ENCODE measurements at places on chromosomes 2 and 18. TPM values are rescaled to one million over a fixed set of nuclear protein-coding genes. Genes with fewer than 3 reads are reported as not detected.

Gene FEV
- not detected for total RNA-seq

Gene C1GALT1C1L
- total RNA-seq: not detected

Gene GALNT14
- total RNA-seq: not detected

Gene HOXD12
- total RNA-seq: not detected

Gene SLC8A1
- total RNA-seq: under 0.01 TPM

Gene ALLC
- not detected for total RNA-seq

Gene CCDC74B
- 0.79 TPM for total RNA-seq

Gene KCNE4
- total RNA-seq: under 0.01 TPM

Gene TGFA
- 7.8 TPM for total RNA-seq

Gene CAVIN2
- total RNA-seq: 252 TPM

Gene FOXI3
- total RNA-seq: not detected

GRCh38 chr18:77267969-77268368 lies 18.3 kb downstream of the GALR1 start:
- DNase-seq: no peak

DNA sequence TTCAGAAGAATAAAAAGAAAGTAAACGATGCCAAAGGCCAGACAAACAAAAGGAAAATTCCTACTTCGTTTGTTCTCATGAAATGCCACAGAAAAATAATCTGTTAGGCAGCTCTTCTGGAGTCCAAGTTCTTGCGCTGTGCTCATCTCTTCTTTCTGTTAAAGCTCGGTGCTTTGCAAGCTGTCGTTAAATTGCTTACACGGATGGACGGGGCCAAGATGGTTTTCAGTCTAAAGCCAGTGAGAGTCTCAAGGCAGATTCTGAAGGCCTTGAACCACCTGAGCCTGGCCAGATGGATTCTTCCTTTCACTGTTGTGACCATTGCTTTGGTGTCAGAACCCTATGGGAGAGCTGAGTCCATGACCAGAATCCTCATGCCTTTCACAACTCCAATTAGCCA lies 97.6 kb upstream of the RMDN2 start:
- DNase-seq: no peak

DNA sequence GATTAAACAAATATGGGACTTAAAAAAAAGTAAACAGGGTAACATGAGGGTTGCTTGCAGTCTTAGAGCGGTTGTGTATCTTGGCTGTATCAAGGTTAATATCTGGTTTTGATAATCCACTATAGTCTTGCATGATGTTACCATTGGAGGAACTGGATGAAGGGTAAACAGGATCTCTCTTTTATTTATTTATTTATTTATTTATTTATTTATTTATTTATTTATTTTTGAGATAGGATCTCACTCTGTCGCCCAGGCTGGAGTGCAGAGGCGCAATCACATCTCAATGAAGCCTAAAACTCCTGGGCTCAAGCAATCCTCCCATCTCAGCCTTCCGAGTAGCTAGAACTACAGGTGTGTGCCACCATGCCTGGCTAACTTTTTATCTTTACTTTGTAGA lies 42.9 kb upstream of the FAM124B start:
- DNase-seq: no peak

- peak; percentile 59 for DNase-seq
Measured at GRCh38 chr2:144834998-144835633, 315.2 kb upstream of the ZEB2 start.

DNA sequence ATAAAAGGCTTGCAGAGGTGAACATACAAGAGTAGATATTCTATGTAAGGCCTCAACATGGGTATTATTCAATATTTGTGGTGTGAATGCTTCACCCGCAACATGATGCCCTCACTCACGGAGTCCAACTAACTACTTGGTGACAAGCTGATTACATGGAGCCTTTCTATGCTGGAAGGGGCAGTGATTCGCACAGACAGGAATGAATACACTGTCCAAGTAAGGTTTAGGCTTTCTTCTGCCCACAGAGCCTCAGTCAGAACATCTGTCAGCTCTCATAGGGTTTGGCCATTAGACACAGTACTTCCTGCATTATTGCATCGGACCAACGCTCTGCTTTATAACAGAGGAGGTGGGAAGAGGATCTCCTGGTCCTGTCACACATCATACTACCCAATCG lies 80.3 kb upstream of the SLC35G4 start:
- DNase-seq: no peak

- DNase-seq: no peak
Measured at GRCh38 chr2:184908966-184909365, 310.6 kb downstream of the ZNF804A start.

DNA sequence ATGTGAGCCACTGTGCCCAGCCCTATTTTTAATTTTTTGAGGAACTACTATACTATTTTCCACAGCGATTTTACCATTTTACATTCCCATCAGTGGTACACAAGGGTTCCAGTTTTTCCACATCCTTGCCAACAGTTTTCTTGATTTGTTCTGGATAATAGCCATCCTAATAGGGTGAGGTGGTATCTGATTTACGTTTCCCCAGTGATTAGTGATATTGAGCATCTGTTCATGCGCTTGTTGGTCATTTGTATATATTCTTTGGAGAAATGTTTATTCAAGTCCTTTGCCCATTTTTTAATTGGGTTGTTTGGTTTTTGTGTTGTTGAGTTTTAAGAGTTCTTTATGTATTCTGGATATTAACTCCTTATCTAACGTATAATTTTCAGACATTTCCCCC lies 20.8 kb downstream of the TTC39C start:
- DNase-seq: no peak

DNA sequence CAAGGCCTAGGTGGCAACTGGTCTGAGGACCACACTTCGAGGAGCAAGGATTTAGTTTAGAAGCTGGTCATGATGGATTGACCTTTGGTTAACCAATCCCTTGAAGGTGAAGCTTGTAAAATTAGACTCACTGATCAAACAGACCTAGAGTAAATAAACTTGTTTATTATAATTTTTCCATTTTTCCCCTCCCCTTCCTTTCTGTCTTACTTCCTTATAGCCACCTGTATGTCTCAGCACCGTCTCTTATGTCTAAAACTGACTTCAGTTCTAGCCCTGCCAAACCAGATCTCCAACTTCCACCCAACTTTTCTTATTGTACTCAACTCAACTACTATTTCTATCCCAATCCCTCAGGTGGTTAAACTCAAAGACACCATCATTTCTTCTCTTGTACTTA lies 92.8 kb upstream of the THOC1 start:
- DNase-seq: no peak

DNA sequence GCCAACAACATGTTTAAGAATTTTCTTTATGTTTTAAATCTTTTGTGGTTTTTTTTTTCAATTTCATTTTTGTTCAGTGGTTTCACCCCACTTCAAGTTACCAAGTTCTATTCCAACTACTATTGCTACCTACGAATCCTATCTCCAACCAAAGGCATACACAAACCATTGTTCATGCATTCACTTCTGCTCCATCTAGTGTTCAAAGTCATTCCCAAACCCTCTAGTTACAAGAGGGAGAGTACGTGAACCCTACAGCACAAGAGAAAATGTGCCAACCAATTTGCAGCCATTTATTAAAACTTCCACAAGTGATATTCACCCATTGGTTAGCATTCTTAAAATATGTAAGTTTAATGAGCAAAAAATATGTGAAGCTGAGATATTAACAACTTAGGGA lies 295.1 kb upstream of the KYNU start:
- DNase-seq: no peak

GRCh38 chr2:210971431-210971830 lies 415.0 kb downstream of the CPS1 start:
- DNase-seq: no peak

- DNase-seq: peak; percentile 67
Measured at GRCh38 chr2:25251422-25252273, 83.3 kb upstream of the POMC start.

DNA sequence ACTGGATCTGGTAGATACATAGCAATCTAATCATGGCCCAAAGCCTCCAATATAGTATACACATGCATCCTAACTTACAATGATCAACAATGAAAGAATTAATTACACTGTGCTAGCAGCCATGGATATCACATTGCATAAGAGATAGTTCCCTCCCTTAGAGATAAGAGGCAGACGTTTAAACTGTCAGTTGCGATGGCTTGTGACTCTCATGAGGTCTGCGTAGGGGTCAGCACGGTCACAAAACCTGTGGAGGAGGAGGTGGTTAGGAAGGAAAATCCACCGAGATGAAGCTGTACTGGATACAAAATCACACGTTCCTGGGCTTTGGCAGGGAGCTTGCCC lies 800 bp upstream of the RALB start:
- DNase-seq: no peak

GRCh38 chr2:24304631-24305030 lies 55.7 kb downstream of the ITSN2 start:
- DNase-seq: no peak

DNA sequence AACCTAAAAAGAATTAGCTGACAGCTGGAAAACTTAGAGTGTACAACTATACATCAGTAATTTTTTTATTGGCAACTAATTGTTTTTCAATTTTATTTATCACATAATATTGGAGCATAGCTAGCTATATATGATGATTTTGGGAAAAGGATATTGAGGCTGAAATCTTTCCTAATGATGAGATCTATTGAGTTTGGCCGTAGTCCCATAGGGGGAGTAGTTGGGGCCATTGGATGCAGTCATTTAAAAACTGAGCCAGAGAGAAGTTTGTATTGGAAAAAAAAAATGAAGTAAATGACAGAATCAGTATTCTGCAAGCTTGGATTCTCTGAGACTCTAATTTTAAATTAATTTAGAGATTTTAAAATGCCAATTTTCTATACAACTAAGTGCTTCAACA lies 179.8 kb downstream of the LTBP1 start:
- no peak for DNase-seq

- DNase-seq: no peak
Measured at GRCh38 chr18:6868033-6868432, 138.5 kb downstream of the ARHGAP28 start.

DNA sequence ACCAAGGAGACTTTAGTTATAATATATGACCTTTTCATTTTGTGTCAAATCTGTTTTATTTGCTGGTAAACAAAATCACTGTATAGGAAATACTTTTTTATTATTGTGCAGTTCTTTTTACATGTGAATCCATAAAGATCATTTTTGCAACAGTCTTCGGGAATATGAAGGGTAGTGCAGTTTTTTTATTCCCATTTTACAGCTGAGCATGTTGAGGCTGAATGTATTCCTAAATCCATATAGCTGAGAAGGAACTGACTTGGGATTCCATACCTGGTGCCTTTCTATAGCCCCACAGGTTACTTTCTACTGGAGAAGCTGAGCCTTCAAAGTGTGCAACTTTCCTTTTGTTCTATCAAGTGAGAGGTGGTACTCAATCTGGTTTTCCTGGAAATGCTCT lies 29.6 kb downstream of the RHOB start:
- no peak for DNase-seq

DNA sequence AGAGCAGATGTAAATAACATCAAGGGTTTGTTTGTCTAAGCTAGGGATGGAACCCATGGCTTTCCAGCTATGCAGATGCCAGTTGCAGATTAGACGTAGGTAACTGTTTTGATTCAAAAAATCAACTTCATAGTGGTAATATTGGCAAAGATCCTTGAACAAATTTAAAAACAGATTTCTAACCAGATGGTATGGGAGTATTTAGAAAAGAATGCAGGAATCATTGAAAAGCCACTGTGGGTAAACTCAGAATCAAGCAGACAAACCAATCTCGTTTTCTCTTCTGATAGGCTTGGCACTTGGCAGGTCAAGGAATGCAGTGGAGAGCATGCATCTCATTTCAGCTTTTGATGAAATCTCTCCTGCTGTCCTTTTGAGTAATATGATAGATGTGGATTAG lies 377.5 kb downstream of the CLIP4 start:
- no peak for DNase-seq

- DNase-seq: no peak
Measured at GRCh38 chr2:197873293-197873701, 68.9 kb downstream of the PLCL1 start.

DNA sequence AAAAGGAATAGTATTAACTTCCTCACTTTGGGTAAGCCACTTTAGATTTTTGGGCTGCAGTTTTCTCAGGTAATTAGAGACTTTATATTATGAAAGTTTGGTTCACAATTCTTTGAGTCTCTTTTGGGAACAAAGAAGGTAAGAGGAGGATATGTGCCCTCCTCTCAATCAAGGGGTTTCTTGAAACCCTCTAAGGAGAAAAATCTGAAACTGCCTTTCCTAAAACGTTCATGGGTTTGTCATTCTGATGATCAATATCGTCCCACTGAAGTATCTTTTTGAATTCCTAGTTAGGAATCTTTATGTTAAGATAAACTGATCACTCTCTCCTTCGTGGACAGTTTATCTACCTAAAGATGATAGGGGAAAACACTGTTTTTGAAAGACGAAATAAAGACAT lies 42.4 kb upstream of the AKAIN1 start:
- no peak for DNase-seq

DNA sequence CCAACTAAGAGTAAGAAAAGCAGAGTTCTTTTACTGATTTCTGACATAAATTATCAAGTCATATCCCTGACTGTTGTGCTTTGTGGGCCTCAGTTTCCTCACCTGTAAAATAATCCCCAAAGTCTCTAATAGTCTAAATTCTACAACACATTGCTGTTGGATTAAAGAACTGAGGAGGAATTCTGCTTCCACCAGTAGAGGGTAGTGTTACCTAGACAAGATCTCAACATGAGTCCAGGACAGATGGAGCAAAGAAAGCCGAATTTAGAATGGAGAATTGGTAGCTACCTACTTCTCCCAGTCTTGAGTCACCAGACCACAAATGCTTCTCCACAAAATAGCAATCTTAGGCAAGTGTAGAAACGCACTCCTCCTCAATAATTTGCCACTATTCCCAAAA lies 462.5 kb upstream of the FSHR start:
- peak; percentile 26 for DNase-seq
